Tongue (tissue), 3 donors: ENCODE measurements at places on chromosomes 13 and 19.
A peak's percentile ranks its signal among the peaks of the same experiment; 100 is the strongest.

- DNase-seq = no peak
Measured at GRCh38 chr13:94479616-94480015, at the start of gene DCT. TSS of gene DCT (minus strand) at chr13:94479682. CDS start at chr13:94479255, 427 bp downstream.

DNA sequence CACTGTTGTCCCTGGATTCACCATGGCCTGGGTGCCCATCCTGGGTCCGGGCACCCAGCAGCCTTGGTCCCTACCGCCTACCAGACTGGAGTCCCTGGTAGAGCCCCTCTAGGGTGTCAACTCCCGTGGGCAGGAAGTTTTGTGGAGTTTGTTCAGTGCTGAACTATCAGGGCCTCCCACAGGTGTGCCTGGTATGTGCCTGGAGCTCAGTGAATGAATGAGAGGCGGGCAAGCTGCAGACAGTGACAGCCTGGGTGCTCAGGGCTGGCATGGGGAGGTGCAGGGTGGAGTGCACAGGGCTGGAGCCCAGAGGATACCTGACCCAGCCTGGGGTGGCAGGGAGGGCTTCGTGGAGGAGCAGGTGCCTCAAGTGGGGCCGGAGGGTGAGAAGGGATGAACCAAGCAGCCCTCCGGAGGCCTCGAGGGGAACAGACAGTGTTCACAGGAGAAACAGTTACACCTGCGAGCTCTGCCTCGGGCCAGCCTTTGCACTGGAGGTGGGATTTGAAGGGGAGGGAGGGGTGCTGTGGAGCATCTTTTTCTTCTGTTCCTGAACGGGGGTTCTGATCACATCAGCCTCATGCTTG, 29.6 kb downstream of the PAK4 start:
- DNase-seq = no peak

DNA sequence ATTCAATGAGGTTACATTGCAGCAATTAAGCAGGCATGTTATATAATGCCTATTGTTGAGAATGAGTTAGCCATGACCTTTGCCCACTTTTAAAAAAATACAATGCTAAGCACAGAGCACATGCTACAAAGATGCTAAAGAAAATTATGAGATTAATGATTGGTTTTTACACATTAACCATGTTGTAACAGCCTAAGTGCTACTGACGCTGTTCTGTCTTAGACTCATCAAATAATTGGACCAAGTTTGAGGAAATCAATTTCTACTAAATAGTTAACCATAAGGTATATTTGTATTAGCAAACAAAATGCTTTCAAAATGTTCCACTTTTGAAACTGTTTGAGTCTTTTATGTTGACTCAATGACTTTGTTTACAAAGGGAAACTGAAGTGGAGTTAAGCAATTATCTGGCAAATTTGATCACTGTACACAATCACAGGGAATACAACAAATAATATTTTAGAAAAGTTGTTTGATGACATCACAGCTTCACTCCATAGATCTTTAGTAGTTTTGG, 14.3 kb downstream of the MIR17HG start:
- DNase-seq = no peak

GRCh38 chr13:103289681-103290080, 223.5 kb upstream of the SLC10A2 start:
- DNase-seq = no peak

DNA sequence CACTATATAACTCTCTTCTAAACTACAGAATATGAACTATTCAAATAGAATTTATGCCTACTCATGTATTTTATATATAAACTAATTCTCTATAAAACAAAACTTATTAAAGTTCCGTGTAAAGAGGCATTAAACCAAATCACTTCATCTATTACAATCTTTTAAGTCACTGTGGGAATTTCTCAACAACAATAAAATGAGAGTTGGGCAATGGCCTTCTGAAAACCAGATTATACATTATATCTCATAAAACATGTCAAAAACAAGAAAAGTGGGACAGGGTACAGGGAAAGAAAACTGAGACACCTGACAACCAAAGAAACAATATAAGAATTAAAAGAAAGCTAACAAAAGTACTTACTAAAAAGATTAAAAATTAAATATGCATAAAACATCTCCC, 145.2 kb downstream of the DIAPH3 start:
- no peak for DNase-seq

DNA sequence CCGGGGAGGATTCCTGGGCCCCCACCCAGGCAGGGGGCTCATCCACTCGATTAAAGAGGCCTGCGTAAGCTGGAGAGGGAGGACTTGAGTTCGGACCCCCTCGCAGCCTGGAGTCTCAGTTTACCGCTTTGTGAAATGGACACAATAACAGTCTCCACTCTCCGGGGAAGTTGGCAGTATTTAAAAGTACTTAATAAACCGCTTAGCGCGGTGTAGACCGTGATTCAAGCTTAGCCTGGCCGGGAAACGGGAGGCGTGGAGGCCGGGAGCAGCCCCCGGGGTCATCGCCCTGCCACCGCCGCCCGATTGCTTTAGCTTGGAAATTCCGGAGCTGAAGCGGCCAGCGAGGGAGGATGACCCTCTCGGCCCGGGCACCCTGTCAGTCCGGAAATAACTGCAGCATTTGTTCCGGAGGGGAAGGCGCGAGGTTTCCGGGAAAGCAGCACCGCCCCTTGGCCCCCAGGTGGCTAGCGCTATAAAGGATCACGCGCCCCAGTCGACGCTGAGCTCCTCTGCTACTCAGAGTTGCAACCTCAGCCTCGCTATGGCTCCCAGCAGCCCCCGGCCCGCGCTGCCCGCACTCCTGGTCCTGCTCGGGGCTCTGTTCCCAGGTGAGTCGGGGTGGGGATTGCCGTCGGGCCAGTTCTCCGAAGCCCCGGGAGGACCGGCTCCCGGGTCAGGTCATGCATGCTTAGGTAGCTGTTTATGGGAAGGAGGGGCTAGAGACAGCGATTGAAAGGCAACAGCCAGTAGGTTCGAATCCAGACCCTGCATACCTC, at the start of gene ICAM1:
Gene ICAM1 (plus strand): TSS at position 505 of the 779 bp plus-strand sequence. CDS start 40 bp downstream, at position 545.
- peak; percentile 49 for DNase-seq
